Cerebellum (tissue), 4 donors: ENCODE measurements at places on chromosomes 2 and 18. TPM values are rescaled to one million over a fixed set of nuclear protein-coding genes. Genes with fewer than 3 reads are reported as not detected.
A peak's percentile ranks its signal among the peaks of the same experiment; 100 is the strongest.

DNA sequence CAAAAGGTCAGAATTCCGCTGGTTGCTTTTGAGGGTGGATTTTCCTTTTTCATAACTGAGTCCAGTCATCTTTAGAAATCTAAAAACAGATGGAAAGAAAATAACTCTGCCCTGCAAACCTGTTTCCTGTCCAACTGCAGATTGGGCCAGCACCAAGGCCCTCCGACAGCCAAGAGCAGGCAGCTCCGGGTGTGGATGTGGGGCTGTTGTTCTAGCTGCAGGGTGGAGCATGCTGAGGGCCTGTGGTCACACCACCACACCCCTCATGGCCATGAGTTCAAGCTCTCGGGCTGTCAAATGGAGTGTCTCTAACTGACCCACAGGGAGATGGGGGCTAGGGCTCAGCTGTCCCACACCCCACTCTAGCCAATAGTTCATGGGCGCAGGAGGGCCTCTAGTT lies 69.3 kb upstream of the BZW1 start:
- peak; percentile 68 for DNase-seq

DNA sequence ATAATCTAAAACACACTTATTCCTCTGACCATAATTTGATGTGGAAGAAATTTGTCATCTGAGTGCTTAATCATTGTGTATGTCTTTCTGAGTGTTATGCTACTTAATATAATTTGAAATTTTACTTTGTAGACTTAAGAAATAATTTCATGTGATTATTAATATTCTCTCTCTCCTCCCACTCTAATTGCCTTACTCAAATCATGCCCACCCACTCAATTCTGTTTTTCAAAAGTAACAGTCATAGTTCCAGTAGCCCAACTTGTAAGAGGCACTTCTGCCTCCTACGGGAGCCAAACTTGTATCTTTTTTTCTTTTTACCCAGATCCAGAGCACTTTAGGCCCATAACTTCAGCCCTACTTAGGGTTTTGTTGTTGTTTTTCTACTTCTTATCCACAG lies 18.5 kb upstream of the KYNU start:
- DNase-seq: no peak

- no peak for DNase-seq
Measured at GRCh38 chr2:154537843-154538450, 160.5 kb upstream of the KCNJ3 start.

GRCh38 chr2:166671801-166672200 lies 177.8 kb upstream of the SCN7A start:
- DNase-seq: no peak

DNA sequence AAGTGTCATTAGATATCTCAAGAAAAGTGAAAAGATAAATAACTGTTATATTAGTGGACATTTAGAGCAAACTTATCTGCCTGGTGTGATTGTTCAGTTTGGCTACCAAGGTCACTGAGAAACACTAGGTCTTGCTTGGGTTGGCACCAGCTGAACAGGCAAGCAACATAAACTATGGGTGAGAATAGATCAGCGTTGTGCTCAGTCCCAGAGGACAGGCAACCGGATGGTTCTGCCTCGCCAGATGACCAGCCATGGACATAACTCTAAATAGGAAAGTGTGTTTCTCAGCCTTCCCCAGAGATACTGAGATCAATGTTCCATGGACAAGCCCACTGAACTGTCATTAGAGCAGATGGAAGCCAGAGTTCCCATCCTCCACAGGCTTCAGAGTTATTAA lies 203.4 kb upstream of the VRK2 start:
- DNase-seq: no peak

DNA sequence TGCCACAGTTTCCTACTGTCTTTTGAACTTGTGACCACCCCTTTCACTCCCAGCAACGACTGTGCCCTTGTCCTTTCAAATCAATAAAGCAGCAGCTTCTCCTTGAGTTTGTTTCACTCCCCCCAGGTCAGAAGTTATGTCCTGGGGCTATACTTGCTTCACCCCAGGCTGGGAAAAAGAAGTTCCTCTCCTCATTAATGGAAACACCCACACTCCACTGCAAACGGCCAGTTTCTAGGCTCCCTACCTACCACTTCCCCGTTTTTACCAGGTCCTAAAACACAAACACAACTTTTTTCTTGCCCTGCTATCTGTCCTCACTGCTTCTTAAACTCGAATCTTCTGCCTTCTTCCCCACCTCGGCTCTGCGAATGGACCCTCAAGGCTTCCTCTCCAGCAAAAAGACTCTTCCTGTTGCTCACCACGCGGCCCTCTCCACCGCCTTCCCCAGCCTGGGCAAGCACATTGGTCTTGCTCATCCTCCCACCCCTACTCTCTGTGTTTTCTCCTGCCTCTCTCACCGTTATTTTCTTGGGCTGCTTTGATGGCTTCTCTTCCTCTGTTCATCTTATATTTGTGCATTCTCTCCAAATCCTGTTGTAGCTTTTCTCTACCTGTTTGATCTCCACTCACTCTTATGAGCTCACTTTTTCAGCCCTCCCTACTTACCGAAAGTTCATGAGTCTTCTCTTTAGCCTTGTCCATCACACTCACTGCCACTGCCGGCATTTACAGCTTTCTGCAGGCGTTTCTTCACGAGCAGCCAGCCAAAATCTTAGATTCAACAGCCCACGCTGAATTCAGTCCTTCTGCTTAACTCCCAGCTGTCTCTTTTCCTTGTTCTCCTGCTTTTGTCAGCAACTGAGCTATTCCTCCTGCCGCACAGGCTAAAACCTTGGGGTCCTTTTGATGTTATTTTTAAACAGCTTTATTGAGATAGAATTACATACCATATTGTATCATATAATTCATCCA lies 7.0 kb upstream of the SP5 start:
- DNase-seq: no peak

Gene NAT8
- total RNA-seq: not detected

Gene C2orf81
- total RNA-seq: 1.1 TPM

Gene ALPG
- total RNA-seq: not detected

Gene VIL1
- 0.73 TPM for total RNA-seq

Gene KHK
- 3.6 TPM for total RNA-seq
